ENCODE measurements at places on chromosomes 1 and 21.

DNA sequence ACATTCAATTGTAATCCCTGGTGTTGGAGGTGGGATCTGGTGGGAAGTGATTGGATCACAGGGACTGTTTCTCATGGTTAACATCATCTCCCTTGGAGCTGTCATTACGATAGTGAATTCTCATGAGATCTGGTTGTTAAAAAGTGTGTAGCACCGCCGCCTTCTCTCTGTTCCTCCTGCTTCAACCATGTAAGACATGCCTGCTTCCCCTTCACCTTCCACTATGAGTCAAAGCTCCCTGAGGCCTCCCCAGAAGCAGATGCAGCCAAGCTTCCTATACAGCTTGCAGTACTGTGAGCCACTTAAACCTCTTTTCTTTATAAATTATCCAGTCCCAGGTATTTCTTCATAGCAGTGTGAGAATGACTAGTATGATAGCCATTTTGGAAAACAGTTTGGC, 30.1 kb upstream of the TRIM62 start:
- no peak for DNase-seq

GRCh38 chr1:24003331-24003972, 23.3 kb upstream of the SRSF10 start:
- no peak for DNase-seq

DNA sequence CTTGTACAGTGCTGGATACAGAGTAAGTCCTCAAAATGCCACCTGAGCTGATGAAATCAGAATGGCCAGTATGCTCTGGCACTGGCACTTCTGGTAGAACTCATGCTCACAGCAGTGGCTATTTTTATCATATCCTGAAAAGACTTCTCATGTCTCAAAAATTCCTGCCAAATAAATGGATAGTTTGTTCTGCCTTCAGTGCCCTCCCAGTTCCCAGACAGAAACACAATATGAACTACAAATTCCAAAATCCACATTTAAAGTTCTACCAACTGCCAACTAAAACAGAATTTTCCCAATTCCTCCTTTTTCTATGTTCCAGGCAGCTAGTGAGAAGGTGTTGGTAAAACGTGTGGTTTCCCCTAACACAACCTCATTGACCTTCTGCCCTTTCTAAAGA, 51.4 kb upstream of the RGS1 start:
- no peak for DNase-seq

DNA sequence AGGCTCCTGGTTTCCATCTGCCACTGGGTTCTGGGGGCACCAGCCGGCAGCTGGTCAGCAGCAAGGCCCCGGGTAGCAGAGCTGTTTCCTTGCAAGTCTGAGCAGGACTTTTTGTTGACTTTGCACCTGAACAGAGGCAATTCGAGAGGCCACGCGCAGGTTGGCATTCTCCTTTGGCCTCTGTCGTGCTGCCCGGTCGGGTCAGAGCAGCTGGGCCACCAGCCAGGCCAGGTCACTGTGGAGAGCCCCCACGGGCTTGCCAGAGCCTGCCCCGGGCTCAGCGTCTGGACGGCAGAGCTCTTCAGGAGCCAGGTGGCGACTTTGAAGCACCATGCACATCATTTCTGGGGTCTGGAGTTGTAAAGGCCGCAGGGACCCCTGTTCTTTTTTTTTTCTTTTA, 28.4 kb upstream of the TMEM52 start:
- no peak for DNase-seq

GRCh38 chr1:204920511-204920910, 49.8 kb downstream of the NFASC start:
- no peak for DNase-seq

GRCh38 chr1:54046671-54047383, 6.2 kb downstream of the TMEM59 start:
- no peak for DNase-seq

DNA sequence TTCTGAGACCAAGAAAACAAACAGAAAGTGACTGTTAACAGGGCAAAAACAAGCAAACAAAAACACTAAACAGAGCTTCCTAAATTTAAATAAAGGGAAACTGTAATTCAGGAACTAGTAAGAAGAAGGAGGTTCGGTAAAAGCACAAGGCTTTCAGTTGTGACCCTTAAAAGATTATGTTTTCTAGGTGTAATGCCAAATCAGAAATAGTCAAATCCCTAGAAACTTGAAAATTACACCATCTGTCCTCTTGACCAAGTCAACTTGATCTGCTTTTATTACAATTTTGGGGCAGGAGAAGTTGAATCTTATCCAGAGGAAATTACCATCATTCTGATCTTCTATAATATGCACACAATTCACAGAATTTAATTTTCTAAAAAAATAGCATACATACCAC, 754.0 kb upstream of the ADGRL4 start:
- no peak for DNase-seq

DNA sequence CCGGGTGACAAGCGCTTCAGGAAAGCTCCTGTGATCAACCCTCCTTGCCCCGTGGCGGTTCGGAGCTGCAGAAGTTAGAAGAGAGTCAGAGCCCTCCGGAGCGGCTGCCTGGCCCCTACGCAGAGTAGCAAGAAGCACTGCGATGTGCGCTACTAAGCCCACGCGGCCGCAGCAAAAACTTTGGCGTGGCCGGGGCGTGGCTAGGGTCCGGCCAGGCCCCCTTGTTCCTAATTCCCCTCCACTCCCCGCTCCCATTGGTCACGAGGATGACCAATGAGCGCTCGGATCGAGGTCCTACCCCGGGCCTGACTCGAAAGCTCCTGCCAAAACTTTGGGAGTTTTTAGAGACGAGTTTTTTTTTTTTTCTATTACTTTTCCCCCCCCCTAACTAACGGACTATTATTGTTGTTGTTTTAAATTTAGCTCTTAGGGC, at the start of gene HLX:
Gene HLX (plus strand): TSS at position 368 of the 433 bp plus-strand sequence. CDS start 415 bp downstream, outside the sequence.
- peak; percentile 96 for DNase-seq

- no peak for DNase-seq
Measured at GRCh38 chr1:171343727-171344472, 29.9 kb downstream of the FMO4 start.

DNA sequence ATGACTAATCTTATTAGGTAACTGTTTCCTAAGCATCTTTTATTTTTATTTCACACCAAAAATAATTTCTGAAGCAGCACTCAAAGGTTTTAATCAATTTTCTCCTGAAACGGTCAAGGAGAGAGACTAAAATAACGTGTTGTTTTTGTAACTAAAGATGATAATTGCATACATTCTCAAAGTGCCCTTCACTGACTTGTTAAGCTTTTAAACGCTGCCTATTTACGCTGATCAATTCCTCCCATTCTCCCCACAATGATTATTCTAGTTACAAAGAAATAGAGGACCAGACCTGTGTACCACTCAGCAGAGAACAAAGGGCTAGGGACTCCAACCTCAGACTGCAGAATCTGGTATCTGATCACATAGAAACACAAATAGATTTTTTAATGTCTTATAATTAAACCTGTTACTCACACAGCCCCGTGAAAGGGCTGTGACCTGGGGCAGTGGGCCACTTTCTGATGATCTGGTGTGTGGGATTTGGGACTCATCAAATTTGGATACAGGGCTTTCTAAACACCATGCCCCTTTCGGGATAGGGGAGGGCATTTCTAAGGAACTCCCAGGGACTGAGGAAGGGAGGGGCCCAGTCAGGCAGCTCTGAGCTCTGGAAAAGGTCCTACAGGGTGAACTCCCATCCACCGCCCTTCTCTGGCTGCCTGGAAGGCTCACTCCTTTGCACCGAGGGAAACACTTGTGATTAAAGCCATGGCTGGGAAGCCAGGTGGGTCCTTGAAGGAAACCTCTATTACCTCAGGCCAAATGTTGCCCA, 65.2 kb downstream of the BCAR3 start:
- no peak for DNase-seq

DNA sequence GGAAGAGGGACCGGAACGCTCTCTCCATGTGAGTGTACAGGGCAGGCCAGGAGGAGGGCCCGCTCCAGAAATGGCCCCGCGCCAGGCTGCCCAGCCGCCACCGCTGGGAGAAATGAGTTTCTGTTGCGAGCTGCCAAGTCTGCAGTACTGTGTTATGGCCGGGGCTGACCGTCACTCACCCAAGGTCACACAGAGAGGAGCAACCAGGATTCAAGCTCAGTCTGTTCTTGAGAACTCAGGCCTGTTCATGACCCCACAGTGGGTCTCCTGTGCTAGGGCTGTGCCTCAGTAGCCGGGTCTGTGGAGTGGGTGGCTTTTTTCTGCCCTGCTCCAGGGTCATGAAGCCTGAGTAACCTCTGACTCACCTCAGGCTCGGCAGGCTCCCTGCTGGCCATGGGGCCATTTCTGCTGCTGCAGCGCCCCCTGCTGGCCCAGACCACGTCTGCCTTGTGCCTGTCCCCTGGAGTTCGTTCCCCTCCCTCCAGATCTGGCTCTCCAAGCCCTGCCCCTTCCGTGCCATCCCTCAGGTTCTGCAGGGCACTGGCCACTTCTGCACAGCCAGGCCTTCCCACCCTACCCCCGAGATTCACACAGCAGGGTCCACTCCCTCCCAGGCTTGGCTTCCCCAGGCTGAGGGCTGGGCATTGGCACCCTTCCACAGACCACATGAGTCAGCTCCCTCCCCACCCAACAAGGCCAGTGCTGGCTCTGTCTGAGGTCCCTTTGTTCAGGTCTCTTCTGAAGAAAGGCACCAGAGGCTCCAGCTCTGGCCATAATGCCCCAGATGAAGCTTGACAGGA, 51.8 kb downstream of the EDN2 start:
- DNase-seq, result peak; percentile 88

- no peak for DNase-seq
Measured at GRCh38 chr1:110707232-110707631, 32.5 kb upstream of the KCNA3 start.

GRCh38 chr1:109877317-109877771, 33.3 kb upstream of the CSF1 start:
- peak; percentile 87 for DNase-seq

DNA sequence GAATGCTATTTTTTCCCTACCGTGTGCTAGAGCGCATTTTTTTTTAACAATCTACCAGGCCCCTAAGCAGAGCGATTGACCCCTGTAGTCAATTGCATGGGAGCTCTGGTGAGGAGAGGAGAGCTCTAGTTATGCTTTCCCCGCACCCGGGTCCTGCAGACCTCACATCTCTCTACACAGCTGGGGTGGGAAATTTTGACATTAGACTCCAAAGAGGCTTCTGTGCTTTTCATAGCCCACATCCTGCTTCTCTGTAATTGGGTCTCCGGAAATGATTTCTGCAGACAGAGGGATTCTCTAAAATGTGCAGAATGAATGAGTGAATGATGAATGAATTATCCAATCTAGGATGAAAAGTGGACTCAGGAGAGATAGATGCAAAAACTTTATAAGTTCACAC, 41.5 kb upstream of the DUSP10 start:
- no peak for DNase-seq

DNA sequence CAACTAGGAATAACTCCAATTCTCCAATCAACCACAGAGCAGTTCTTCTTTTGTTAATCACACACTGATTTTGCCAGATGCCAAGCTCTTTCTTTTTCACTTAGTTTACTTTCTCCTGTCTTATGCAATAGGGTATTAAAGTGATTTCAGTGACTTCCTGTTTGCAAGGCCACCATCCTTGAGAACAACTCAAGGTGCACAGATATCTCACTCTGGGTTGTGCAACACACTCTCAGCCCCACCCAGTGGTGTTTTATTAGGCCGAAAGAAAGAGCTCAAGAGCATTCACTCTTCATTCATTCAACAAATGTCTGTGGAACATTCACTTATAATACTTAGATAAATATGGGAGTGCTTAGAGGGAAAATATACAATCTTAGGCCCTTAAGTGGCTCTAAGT, 352.5 kb downstream of the ZNF326 start:
- no peak for DNase-seq

DNA sequence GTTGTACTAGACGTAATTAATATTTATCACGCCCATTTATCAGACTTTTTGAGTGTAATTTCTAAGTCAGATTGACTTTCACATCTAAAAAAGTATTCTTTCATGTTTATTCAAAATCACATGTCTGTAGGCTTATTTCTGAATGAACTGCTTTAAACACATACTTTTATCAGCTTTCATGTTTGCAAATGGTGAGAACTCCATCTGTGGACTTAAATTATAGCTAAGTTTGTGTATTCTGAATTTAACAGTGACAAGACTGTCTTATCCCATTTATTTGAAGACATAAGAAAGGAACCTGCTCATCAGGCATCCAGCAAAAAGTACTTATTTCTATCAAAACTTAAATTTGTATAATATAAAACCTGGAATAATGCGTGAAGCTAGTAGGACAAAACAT, 69.3 kb downstream of the DENND1B start:
- no peak for DNase-seq

DNA sequence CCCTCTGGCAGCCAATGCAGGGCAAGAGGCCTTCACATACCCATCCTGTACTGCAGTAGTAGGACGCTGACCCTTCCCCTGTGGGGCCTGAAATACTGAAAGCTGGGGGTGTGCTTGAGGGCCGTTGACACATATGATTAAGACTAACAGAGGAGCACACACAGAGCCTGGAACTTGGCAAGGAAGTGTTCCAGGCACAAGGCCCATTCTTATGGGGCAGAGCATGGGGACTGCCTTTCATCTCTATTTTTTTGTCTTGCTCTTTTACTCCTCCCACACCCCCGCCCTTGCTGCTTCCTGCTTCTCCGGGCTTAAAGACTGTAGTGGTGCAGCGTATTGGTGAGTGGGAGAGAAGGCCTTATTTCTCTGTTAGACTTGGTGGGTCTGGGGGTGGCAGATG, 137.4 kb downstream of the BACH1 start:
- DNase-seq, result peak; percentile 55

GRCh38 chr1:63705078-63705477, 68.7 kb upstream of the ROR1 start:
- no peak for DNase-seq

DNA sequence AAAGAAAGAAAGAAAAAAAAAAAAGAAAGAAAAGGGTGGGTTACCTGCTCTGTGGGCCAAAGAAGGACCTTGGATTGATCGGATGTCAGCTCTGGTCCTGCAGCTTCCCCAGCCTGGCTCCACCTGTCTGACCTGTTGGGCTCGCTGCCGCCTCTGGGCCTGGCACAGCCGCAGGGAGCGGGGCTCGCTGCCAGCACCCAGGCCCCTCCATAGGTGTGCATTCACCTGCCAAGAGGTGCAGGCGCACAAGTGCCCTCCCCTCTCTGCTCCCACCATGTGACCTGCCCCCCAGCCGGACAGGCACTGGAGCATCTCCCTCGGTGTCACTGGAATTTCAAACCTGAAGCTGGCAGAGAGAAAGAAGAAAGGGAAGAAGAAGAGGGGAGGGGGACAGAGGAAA, 33.1 kb upstream of the GPR157 start:
- DNase-seq, result no peak

- DNase-seq, result no peak
Measured at GRCh38 chr1:106937104-106937503, 119.4 kb upstream of the PRMT6 start.

DNA sequence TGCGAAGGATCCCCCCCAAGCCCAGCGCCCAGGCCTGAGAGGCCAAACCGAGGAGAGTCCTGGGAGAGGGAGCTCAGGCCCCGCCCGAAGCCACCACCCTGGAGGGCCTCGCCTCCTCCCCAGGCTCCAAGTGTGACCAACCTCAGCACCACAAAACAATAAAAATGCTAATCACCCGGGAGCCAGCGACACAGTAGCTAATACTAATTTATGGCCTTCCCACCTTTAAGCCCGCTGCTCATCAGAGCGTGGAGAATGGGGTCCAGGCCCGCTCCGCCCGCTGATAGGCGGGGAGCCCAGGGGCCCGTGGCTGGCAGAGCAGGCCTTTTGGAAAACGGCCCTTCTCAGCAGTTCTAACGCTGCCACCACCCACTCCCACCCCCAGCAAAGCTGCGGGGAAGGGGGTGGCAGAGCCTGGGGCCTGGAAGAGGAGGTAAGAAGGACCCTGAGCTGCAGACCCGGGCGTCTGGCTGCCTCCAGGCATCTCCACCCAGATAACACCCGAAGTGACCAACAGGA, 20.4 kb upstream of the TAS1R2 start:
- no peak for DNase-seq

GRCh38 chr1:174976436-174977108, 23.2 kb upstream of the CACYBP start:
- no peak for DNase-seq
